ENCODE measurements at places on chromosomes 5 and 9.

DNA sequence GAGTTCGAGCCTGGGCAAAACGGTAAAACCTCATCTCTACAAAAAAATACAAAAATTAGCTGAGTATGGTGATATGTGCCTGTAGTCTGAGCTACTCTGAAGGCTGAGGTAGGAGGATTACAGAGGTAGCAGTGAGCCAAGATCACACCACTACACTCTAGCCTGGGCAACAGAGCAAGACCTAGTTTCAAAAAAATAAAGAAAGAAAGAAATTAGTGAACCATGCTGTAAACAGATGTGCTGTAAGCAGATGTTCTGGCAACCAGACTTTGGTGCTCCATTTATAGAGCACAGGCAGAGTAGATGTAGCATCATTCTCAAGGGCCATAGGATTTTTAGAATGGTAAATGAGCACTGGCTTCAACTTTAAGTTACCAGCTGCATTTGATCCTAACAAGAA is 115.4 kb downstream of the ST8SIA4 start:
- DNase-seq: no peak

DNA sequence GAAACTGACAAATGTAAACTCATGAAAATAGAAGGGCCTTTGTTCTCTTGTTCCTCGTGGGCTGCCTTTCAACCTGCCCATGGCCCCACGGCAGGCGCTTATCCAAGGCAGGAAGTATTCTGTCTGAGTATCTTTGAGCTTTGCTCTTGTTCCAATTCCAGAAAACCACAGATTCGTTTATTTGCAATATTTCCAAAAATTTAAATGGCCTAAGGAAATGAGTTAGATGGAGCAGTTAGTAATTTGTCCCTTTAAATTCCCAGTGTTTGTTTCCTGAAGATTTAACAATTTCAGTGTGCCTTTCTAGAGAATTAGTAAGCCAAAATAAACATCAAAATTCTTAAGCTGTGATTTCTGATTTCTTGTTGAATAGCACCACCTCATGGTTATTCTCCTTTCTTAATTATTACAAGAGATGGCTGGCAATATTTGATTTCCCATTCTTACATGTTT is 299.4 kb upstream of the RASA1 start:
- DNase-seq: no peak

DNA sequence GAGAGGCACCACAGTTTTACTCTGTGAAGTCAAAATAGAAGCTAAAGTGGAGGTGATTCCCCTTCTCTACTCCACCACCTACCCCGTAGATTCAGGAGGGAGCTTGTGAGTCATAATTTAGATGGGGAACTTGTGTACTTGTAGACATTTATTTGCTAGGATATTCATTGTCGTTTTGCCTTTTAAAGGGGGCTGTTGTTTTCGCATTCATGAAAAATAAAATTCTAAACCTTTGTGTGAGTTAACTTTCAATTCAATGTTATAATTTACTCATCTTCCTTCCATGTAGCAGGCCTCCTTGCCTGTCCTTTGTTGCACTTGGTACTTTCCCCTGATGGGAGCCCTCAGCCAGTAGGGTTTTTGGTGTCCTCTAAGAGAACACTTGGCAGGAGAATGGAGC is 22.0 kb downstream of the SECISBP2 start:
- DNase-seq: no peak

DNA sequence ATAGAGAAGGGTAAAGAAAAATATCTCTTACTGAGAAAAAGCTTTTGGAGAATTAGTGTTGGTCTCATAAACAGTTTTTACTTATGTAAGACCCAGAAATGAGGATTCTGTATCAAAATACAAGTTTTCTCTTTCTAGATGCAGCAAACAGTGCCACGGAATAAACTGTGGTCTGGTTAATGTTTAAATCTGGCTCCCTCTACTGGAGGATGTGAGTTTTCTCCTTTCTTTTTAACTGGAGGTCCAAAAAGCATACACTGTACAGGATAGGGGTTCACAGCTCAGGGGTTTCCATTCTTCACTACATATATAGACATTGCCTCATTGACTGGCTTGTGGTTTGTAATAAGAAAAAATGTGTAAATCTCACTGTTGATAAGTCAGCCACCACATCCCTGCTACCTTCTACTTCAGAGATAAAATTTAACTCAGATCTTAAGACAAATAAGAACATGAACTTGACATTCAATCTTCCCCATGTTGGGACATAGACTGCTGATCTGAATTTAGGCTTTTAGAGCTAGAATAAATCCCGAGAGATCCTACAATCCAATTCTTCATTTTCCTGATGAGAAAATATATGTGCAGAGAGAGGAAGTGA is 98.9 kb downstream of the CFAP95 start:
- no peak for DNase-seq

DNA sequence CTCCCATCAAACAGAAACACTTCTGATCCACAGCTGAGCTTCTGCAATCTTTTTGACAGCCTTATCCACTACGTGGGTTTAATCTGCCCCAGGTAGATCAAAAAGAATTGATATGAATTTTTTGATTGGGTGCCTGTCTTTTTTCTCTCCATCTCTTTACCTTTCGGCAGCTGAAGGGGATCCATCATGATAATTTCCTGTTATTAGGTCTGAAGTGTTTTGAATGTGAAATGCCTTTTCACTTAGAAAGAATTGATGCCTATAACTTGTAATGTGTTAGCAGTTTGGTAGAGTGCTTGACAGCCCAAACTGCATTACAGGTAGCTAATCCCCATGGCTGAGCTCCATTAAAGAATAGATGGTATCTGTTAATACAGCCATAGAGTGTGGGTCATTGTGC is 745.4 kb downstream of the TLR4 start:
- no peak for DNase-seq

DNA sequence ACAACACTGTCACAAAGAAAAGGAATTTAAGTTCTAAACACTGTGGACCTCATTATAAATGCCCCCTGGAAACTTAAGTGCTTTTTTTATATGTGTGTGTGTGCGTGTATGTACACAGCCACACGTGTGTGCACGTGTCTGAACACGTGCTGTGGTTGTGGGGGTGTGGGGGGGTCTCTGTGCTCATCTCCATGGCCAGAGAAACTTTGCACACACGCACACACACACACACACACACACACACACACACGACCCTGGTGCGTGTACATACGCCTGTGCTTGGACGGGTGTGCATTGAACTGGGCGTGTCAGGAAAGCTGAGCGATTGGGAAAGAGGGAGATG is 27.9 kb downstream of the AMBP start:
- no peak for DNase-seq

- no peak for DNase-seq
Measured at GRCh38 chr9:3292311-3292710, 233.5 kb downstream of the RFX3 start.

- DNase-seq: no peak
Measured at GRCh38 chr5:138872841-138873465, 2.2 kb downstream of the LRRTM2 start.

Measured in stimulated activated CD8-positive, alpha-beta memory T cell treated with anti-CD3 and anti-CD28 coated beads, Interleukin-4, amount 100 ng/mL, for 24 hours (primary cell).